A549 treated with Hydrocortisone at 1 μM for 4 hours (cell line): ENCODE measurements at places on chromosomes 12 and 14. TPM values are rescaled to one million over a fixed set of nuclear protein-coding genes. Genes with fewer than 3 reads are reported as not detected.

Gene BEST3
- 0.90 to 2.0 TPM (median 1.2 TPM) in 5 replicates for total RNA-seq

Gene NAV3
- total RNA-seq = 5.8 to 8.1 TPM (median 7.5 TPM) in 5 replicates

Gene SMARCD1
- total RNA-seq = 59.4 to 81.8 TPM (median 68.4 TPM) in 5 replicates

Gene TSPAN11
- 0.01 to 0.11 TPM (median 0.08 TPM) in 5 replicates for total RNA-seq

Gene SCN8A
- total RNA-seq = 1.00 to 1.7 TPM (median 1.5 TPM) in 5 replicates

Gene OLR1
- total RNA-seq = 0.73 to 1.9 TPM (median 1.1 TPM) in 5 replicates

Gene NELL2
- total RNA-seq = 0.03 to 0.37 TPM (median 0.18 TPM) in 4 of 5 replicates, not detected in the other

Gene SRRM4
- not detected in 5 replicates for total RNA-seq

Gene TMEM253
- total RNA-seq = 0.35 to 1.0 TPM (median 0.81 TPM) in 5 replicates

Gene TMBIM6
- 471 to 512 TPM (median 502 TPM) in 5 replicates for total RNA-seq

Gene NINJ2
- 0.43 to 0.69 TPM (median 0.60 TPM) in 5 replicates for total RNA-seq

Gene RDH11
- total RNA-seq = 55.2 to 66.1 TPM (median 57.3 TPM) in 5 replicates

Gene ALG10B
- 3.7 to 5.9 TPM (median 5.1 TPM) in 5 replicates for total RNA-seq

Gene RAN
- total RNA-seq = 1,334 to 1,779 TPM (median 1,757 TPM) in 5 replicates

Gene CISTR
- not detected in 5 replicates for total RNA-seq

Gene B4GALNT1
- total RNA-seq = 38.5 to 45.9 TPM (median 42.8 TPM) in 5 replicates

Gene NEUROD4
- total RNA-seq = not detected in 5 replicates

Gene MYF6
- not detected in 5 replicates for total RNA-seq

Gene CAPZA3
- not detected in 5 replicates for total RNA-seq

Gene KLRB1
- not detected in 5 replicates for total RNA-seq

Gene CNTN1
- total RNA-seq = 36.5 to 64.7 TPM (median 53.7 TPM) in 5 replicates

Gene PPM1H
- total RNA-seq = 6.4 to 10.8 TPM (median 6.9 TPM) in 5 replicates

Gene ADAMTS20
- not detected in 5 replicates for total RNA-seq

Gene PLEKHD1
- 0.02 to 0.07 TPM (median 0.03 TPM) in 5 replicates for total RNA-seq

Gene RIMKLB
- 16.5 to 22.9 TPM (median 19.8 TPM) in 5 replicates for total RNA-seq

Gene ISCA2
- 32.2 to 46.2 TPM (median 41.4 TPM) in 5 replicates for total RNA-seq

Gene IL22
- total RNA-seq = not detected in 5 replicates

Gene NTS
- 56.8 to 100 TPM (median 81.1 TPM) in 5 replicates for total RNA-seq
